ENCODE measurements at places on chromosomes 4 and X.

DNA sequence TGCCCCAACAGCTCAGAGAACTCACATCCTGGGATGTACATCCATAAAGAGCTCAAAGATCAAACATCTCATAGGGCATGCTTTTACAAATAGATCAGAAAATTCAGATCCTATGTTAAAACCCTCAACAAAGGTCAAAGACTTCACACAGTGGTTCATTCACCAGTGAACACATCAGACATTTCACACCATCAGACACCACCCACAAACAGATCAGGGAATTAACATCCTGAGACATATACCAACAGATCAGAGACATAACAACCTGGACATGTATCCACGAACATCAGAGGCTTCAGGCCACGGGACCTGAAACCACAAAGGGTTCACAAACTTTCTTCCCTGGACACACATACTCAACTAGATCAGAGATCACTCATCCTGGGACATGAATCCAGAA, 23.4 kb downstream of the SUV39H1 start:
- no peak for DNase-seq

GRCh38 chr4:91064157-91064853, 937.1 kb downstream of the CCSER1 start:
- no peak for DNase-seq

- DNase-seq = no peak
Observed at GRCh38 chr4:126869967-126870366, 762.8 kb upstream of the INTU start.

DNA sequence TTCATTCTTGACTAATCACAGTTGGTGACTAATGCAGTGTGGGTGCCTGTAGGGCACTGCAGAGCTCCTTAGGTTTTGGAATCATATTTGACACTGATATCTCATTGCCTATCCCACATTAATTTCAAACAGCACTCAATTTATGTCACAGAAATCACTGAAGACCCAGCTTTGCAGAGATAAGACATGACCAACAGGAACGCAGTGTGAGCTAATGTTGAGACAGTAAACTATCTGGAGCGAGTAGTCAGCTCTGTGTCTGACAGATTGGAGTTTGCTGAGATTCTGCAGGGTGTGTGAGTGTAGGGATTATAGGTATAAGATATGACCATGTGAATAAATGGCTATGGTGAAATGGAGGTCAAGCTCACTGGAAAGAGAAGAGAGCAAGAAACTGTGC, 1586.1 kb upstream of the AGA start:
- DNase-seq = no peak

- no peak for DNase-seq
Observed at GRCh38 chrX:135531813-135532212, 11.4 kb downstream of the INTS6L start.

DNA sequence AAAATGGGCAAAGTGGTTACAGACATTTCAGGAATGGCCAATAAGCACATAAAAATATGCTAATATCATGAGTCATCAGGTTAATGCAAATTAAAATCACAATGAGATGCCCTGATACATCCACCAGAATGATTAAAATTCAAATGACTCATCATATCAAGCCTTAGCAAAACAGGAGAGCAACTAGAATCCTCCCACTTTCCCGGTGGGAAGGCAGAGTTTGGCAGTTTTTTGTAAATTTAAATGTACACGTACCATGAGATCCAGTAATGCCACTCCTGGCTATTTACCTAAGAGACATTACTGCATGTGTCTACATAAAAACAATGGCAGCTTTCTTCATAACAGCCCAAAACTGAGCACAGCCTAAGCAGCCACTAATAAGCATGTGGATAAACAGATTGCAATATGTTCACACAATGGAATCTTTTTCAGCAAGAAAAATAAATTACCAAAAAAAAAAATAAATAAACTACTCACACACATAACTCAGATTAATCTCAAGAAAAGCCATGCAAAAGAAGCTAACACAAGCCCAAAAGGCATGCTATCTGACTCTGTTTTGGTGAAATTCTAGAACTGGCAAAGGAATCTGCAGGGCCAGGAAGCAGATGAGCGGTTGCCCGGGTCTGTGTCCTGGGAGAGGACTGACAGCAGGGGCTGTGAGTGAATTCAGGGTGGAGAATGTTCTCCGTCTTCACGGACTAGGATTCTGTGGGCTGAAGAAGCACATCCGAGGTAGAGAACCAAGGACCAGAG, 48.8 kb downstream of the AFAP1 start:
- no peak for DNase-seq

DNA sequence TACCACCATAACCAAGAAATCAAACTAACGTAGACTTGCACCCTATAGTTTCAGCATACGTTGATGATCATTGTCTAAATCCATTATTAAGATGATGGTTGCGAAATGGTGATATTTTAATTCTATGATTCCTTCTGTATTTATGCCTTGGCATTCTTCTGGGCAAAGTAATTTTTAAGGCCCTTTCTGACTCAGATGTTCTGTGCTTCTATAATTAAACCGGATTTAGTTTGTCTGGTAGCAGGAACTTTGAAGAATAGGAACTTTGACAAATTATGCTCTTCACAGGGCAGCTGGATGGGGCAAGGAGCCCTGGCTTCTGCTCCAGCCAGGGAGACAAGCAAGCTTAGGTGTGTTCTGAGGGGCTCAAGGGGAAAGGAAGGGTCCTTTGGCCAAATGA, 23.8 kb upstream of the PLAC1 start:
- no peak for DNase-seq

DNA sequence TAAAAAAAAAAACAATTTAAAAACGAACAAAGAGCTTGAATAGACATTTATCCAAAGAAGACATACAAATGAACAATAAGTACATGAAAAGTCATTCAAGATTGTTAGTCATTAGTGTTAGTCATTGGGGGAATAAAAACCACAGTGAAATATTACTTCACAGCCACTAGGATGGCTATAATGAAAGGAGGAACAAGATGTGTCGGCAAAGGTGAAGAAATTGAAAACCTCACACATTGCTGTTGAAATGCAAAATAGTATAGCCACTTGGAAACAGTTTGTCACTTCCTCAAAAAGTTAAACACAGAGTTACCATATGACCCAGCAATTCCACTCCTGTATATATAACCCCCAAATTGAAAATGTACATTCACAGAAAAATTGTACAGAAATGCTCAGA, 45.2 kb upstream of the SLC39A8 start:
- DNase-seq = no peak

- DNase-seq = no peak
Observed at GRCh38 chr4:2289955-2290333, 28.0 kb upstream of the MXD4 start.

GRCh38 chr4:150243932-150244331, 165.7 kb downstream of the DCLK2 start:
- no peak for DNase-seq

DNA sequence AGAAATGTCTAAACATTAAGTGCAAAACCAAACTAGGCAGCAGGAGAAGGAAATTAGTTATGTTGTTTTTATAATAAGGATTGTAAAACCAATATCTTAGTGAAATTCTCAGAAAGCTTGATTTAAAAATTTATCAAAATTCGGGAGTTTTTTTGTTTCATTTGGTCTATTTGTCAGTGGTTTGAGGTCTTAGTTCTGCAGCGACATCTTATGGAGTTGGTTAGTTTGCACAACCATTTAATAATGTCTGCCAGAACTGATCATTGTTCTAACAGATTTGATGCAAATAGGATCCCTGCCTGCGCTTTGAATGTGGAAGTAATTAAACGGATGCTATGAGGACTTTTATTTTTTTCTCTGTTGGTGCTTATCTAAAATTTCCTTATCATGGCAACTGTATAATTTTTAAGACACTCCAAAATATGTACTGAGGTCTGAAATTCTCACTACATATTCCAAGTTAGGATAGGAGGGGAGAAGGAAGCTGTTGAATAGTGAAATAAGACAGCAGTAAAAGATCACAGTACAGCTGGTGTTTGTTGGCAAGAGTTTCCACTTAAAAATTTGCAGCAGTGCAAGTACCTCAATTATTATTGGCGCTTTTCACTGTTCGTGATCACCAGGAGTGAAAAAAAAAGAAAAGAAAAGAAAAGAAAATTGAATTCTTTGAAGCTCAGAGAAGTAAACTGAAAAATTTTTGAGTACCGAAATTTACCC, 2521.4 kb downstream of the ARAP2 start:
- no peak for DNase-seq

- no peak for DNase-seq
Observed at GRCh38 chr4:80237992-80238391, 28.5 kb upstream of the FGF5 start.

DNA sequence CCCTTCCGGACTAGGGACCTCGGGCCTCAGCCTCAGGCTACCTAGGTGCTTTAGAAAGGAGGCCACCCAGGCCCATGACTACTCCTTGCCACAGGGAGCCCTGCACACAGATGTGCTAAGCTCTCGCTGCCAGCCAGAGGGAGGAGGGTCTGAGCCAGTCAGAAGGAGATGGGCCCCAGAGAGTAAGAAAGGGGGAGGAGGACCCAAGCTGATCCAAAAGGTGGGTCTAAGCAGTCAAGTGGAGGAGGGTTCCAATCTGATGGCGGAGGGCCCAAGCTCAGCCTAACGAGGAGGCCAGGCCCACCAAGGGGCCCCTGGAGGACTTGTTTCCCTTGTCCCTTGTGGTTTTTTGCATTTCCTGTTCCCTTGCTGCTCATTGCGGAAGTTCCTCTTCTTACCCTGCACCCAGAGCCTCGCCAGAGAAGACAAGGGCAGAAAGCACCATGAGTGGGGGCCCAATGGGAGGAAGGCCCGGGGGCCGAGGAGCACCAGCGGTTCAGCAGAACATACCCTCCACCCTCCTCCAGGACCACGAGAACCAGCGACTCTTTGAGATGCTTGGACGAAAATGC, at the start of gene WAS:
WAS (plus strand) TSS at position 389 of the 572 bp plus-strand sequence; CDS start at position 444, 55 bp downstream.
- DNase-seq = peak; percentile 17

- no peak for DNase-seq
Observed at GRCh38 chr4:99934891-99935290, 11.5 kb downstream of the DNAJB14 start.

GRCh38 chrX:16140983-16141382, 17.6 kb downstream of the GRPR start:
- DNase-seq = no peak

DNA sequence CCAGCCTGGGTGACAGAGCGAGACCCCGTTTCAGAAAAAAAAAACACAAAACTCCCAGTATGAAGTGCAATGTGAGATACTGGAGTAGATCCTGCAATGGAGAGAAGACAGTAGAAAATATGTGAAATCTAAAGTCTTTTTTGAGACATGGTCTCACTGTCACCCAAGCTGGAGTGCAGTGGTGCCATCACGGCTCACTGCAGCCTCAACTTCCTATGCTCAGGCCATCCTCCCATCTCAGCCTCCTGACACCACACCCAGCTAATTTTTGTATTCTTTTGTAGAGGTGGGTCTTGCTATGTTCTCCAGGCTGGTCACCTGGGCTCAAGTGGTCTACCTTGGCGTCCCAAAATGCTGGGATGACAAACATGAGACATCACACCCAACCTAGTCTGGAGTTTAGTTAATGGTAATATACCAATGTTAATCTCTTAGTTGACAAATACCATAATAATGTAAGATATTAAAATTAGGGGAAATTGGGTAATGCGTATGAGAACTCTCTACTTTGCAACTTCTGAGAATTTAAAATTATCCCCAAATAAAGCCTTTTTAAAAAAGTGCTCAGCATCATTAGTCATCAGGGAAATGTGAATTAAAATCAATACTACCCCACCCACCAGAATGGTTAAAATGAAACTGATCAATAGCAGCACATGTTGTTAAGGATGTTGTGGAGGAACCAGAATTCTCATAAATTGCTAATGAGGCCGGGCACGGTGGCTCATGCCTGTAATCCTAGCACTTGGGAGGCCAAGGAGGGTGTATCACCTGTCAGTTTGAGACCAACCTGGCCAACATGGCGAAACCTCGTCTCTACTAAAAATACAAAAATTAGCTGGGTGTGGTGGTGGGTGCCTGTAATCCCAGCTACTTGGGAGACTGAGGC, 15.0 kb downstream of the RBMX start:
- peak; percentile 13 for DNase-seq

DNA sequence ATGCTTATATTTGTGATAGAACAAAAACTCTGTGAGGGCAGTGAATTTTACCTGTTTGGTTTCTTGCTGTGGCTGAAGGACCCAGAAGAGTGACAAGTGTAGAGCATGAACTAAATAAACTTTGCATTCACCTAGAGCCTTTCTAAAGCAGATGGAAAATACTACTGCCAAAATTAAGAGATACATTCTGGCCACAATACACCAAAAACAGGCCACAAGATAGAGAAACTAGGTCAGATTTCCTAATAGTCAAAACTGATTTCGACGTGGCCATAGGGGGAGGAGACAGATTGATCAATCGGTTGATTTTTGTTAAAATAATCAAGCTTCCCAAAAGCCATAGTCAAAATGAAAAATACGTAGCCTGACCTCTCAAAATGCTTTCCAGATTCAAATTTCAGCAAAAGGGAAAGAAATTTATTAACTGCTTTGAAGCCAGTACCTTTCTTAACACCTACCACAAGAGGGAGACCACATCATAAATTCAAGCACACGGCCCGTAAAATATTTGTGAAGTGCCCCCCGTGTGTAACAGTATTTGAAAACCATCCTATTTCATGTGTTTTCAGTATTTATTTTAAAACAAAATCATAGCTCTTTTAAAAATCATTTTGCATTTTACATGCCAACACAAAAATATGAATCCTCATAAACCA, 132.4 kb downstream of the CORIN start:
- no peak for DNase-seq

DNA sequence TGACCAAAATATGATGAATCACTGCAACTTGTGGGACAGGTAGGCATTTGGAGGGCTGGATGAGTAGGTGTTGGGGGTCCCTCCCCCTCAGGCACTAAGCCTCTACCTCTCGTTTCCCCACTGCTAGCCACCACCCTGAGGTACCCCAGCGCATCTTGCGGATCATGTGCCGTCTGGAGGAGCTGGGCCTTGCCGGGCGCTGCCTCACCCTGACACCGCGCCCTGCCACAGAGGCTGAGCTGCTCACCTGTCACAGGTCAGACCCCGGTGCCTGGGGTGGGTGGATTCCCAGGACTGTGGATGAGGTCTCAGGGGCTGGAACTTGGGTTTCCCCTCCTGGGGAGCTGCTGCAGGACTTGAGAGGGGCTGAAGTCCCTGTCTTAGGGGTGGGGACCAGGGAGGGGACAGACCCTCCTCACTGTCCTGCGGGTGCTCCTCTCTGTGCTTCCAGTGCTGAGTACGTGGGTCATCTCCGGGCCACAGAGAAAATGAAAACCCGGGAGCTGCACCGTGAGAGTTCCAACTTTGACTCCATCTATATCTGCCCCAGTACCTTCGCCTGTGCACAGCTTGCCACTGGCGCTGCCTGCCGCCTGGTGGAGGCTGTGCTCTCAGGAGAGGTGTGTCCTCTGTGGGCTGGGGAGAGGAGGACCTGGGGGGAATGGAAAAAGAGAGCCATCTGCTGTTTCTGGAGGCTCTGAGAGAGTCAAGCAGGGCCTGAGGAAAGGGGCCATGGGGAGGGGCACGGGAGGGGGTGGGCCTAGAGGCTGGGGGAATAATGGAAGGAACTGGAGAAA, 10.1 kb upstream of the ERAS start:
- DNase-seq = no peak

- no peak for DNase-seq
Observed at GRCh38 chrX:110257889-110258288, 60.0 kb downstream of the AMMECR1 start.

Measured in stimulated activated CD4-positive, alpha-beta T cell treated with anti-CD3 and anti-CD28 coated beads, Interleukin-4, amount 100 ng/mL, for 4 hours (primary cell).